Suprapubic skin (tissue), 4 donors: ENCODE measurements at places on chromosomes 2 and 18.

DNA sequence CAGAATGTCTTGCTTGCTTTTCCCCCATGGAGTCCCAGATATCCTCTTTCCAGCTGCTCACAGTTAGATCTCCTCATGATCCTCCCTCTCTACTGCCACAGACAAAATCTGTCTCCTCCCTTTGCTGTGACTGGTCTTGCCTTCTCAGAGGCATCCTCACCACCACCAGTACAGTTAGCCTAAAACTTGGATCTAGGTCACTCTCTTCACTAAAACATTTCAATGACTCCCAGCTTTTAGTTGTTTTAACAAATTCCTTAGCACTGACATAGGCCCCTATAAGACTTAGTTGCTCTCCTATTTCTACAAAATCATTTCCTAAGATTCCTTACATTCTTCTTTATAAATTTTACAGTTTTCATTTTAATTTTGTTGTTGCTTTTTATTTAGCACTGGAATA, 734.2 kb upstream of the CHAC2 start:
- DNase-seq = no peak

- no peak for DNase-seq
These were observed 115.3 kb downstream of the ACOXL start for GRCh38 chr2:110847651-110848050.

GRCh38 chr2:144524118-144525009, 4.4 kb upstream of the ZEB2 start:
- DNase-seq = peak; percentile 73

- DNase-seq = no peak
These were observed 327 bp downstream of the LTBP1 start for GRCh38 chr2:32947076-32947483.

DNA sequence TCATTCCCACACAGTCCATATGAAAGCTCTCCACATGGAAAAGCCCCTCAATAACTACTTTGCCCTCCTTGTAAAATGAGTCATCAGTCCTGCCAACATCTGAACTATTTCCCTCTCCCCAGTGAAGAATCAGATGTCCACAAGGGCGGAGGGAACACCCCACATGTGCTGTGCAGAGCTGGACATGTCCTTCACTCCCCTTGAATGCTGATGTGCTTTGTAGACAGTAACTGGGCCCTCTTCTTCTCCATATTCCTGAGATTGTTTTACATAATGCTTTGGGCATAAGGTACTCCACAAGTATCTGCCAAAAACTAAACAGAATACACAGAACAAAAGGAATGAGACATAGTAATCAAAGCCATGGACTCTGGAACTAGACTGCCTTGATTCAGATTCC, 879.4 kb downstream of the BCL11A start:
- no peak for DNase-seq

- no peak for DNase-seq
These were observed 286.5 kb downstream of the MTX2 start for GRCh38 chr2:176555781-176556180.

GRCh38 chr2:120231564-120231973, 8.4 kb upstream of the TMEM185B start:
- peak; percentile 39 for DNase-seq

DNA sequence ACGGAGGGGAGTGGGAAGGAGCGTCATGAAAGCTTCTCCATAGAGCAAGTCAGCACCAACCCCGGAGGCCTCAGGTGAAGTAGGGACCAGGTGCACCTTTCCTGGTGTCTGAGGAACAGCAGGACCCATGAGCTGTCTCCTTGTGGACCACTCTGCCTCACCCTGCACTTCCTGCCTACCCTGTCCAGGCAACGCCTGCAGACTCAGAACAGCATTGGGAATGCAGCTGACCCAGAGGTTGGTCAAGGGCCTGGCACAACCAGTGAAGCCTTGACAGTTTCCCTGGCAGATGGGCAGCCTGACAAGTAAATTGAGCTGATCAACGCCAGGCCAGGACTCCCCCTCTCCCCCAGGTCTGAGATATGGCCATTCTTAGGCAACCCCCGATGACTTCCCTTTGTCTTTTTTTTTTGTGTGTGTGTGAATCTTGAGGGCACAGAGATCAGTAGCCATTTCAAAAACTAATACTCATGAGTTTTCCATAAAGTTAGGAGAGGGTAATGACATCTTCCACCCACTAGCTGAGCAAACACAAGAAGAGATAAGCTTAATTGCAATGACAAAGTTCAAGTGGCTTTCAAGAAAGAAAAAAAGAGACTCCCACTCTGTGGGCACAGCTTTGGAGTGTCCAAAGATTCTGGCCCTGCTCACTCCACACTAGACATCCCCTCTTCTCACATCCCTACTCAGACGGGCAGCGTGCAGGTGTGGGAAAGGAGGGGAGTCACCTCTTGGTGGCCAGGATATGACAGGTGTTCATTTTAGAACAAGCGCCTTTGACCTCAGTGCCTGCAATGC, 3.5 kb upstream of the FABP1 start:
- no peak for DNase-seq

DNA sequence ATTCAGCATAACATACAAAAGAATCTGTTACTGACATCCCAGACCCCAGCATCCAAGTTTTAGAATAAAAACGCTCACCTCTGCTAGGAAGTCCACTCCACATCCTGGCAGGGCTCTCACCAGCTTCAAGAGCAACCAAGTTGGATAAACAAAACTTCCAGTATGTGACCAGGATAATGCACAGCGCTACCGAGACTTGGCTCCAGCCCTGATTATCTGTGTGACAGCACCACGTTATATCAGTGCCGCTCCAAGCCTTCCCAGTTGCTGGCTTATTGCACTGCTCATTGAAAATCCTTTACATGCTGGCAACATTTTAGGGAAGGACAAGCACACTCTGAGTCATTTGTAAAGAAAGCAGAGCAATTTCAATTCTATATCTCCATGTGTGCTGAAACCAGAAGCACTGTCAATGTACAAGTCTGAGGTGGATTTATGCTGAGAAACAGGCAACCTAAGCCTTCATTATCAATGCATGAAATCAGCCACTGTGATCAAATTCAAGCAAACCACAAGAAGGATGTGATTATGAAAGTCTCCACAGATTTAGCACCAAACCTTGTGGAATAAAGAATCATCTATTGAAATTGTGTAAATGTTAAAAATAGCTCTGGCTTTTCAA, 115.7 kb downstream of the ZNF385B start:
- no peak for DNase-seq

DNA sequence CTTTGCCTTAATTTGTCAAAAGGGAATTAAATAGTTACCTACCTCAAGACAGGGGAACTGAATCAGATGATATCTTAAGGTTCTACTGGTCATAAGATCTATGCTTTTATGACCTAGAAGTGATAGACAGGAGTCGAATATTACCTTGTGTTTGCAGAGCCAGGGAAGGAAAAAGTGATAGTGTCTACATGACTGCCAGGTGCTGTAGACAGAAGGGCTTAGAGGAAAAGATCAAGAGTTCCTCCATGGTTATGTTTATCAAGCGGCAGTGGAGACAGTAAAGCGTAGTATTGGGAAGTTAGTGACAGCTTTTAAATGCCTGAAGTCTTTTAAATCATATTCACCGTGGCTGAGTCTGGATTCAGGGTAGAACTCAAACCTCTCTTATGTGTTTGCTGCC, 11.9 kb downstream of the CRIM1 start:
- no peak for DNase-seq

DNA sequence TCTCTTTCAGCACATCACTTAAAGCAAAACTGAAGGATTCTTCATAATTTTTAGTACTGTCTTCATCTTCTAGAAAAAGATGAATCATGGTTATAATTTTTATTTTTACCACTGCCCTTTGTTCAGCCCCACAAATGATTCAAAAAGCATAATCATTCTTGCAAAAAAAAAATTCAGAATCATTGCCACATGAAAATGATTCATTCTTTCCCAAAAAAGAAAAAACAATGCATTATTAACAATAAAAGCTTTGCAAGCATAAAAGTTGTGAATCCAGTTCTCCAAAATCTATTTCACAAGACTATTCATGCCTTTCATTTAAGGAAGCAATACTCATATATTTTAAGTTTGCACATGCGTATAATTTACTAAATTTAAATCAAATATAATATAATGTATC, 204.8 kb downstream of the RBM43 start:
- DNase-seq = no peak

GRCh38 chr18:39389800-39390379, 1824.3 kb upstream of the CELF4 start:
- no peak for DNase-seq

DNA sequence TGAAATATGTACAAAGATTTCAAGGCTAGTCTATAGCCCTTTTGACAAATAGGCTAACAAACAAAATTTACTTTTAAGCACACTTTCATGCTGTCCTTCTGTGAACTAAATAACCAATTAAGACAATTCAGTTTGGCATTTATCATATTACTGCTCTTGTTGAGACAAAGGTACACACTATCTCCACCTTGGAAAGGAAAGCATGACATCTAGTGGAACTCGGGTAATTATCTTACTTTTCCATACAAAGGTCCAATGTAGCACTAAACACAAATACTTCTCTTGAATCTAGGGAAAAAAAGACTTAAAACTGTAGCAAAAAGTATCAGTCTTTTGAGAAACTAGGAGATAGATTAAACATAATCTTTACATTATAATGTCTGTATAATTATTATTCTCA, 125.0 kb upstream of the CD226 start:
- DNase-seq = no peak

DNA sequence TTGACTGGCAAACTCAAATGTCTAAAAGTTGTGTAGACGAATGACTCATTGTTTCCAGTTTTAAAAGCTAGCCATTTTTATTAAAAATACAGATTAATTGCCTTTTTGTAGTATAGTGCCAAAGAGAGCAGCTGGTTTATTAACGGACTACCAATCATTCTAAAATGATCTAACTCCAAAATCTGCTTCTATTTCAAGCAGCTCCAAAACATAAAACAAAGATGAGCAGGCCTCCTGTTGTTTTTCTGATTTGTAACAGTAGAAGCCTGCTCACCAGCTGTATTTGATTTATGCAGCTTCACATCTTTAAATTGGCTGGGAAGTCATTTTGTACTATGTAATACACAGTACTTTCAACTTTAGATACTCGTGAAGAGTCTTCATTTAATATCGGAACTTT, 171.8 kb downstream of the UBR3 start:
- no peak for DNase-seq

DNA sequence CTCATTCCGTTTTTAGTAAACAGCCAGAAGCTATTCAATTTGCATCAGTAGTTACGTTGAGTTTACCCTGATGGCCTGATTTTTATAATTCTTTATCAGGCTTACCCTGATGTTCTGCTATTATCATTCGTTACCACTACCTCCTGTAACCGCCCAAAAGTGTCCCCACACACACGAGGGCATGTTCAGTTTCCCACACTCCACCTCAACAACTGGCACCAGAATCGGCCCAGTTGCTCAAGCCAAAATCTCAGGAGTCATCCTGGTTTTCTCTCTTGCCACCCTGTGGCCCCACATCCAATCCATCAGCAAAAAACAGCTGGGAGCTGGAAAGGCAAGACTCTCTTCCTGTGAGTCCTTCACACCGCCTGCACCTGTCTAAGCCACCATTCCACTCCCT, 102.9 kb upstream of the RAB6C start:
- DNase-seq = no peak

- DNase-seq = no peak
These were observed 14.3 kb downstream of the FRZB start for GRCh38 chr2:182852090-182852489.

GRCh38 chr18:58965291-58966004, 100.8 kb downstream of the ZNF532 start:
- no peak for DNase-seq

GRCh38 chr18:56902653-56903052, 244.2 kb upstream of the BOD1L2 start:
- no peak for DNase-seq

- no peak for DNase-seq
These were observed 39.8 kb downstream of the GREB1 start for GRCh38 chr2:11573418-11574175.

GRCh38 chr2:201432038-201432620, 19.1 kb downstream of the TRAK2 start:
- no peak for DNase-seq

- DNase-seq = no peak
These were observed 13.3 kb upstream of the CYP20A1 start for GRCh38 chr2:203225423-203226039.

DNA sequence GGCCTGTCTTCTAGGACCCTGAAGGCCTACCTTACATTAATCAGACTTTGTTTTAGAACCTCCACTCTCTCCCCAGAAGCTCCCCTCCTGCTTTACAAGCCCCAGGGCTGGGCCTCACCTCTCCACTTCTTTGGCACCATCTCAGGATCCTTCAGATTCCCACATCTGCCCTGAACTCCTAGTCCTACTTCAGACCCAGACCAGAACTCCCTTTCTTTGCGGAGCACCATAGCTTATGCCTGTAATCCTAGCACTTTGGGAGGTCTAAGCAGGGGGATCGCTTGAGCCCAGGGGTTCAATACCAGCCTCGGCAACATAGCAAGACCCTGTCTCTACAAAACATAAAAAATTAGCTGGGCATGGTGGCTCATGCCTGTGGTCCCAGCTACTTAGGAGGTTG, 991 bp downstream of the CHCHD5 start:
- DNase-seq = no peak

GRCh38 chr18:22447792-22448191, 30.1 kb upstream of the CTAGE1 start:
- DNase-seq = no peak

DNA sequence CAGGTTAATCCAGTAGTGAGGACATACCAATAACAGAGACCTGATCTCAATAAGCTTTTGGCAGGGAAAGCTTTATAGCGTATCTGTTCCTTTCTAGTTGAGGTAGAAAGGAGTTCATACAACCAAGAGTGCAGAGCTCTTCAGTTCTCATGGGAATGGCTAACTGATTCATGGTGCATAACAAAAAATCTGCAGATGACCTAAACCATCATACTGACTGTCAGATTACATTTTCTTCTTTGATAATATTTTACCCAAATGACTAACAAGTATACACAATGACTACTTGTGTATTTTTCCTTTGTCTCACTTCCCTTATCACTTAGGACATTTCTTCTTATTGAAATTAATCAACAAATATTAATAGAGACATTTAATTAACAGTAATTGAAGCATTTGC, 140.0 kb upstream of the SERTAD2 start:
- no peak for DNase-seq

DNA sequence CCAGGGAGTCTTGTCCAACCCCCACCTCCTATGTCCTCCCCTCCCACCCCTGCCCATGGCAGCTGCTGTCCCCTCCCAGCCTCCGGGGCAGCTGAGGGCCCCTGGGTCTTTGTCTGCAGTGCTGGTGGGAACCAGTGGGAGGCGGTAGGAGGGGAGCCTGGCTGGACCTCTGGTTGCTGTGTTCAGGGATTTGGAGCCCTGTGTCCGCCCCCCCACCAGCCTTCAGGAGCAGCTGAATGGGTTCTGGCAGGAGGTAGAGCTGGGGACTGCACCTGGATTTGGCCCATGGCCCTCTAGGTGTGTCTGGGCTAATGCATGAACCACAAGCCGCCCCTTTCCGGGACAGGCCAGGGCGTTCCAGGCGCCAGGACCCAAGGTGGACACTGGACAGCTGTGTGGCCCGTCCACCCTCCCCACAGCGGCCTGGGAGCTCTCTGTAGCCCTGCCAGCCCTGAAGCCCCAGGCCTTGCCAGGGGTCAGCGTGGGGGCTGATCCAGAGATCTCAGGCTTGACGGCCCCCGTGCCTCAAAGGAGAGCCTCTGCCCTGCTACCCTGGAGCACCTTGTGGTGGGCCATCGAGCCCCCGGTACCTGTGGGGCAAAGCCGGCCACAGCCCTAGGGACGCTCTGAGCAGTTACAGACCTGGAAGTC, 25.4 kb downstream of the GPC1 start:
- peak; percentile 53 for DNase-seq

GRCh38 chr2:187525163-187525900, 28.9 kb downstream of the TFPI start:
- no peak for DNase-seq

GRCh38 chr18:27249933-27250332, 64.8 kb upstream of the CHST9 start:
- no peak for DNase-seq
